ENCODE measurements at places on chromosomes 6 and 20. TPM values are rescaled to one million over a fixed set of nuclear protein-coding genes. Genes with fewer than 3 reads are reported as not detected.

DEFB132 gene
- not detected for total RNA-seq

PEX6 gene
- 27.6 TPM for total RNA-seq

CHRNA4 gene
- total RNA-seq = not detected

GRCh38 chr20:50101887-50102286 is 11.1 kb downstream of the UBE2V1 start:
- H3K4me3 ChIP-seq = no peak overlapping the region
- peaks cover 22% of the 10 kb centered on the region for H3K4me1 ChIP-seq
- H3K36me3 ChIP-seq = peaks cover 17% of the 10 kb centered on the region
- no peaks in the 10 kb centered on the region for H3K27me3 ChIP-seq
- DNase-seq = no peak

DNA sequence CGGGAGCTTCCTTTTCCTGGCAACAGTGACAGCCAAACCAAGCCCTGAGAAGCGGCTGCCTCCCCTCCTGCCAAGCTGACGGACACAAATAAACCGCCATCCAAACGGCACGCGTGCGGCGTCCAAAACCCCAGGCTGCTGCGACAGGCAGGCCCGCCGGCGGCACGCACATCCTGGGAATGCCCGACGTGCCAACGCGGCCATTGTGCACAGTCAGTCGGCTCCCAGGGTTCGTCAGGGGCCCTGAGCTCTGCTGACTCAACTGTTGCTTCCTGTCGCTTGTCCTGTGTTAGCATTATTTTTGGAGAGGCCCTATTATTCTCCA is 6.8 kb downstream of the JAG1 start:
- H3K4me3 ChIP-seq = no peak overlapping the region
- H3K36me3 ChIP-seq = no peaks in the 10 kb centered on the region
- H3K4me1 ChIP-seq = peaks cover 5% of the 10 kb centered on the region

DNA sequence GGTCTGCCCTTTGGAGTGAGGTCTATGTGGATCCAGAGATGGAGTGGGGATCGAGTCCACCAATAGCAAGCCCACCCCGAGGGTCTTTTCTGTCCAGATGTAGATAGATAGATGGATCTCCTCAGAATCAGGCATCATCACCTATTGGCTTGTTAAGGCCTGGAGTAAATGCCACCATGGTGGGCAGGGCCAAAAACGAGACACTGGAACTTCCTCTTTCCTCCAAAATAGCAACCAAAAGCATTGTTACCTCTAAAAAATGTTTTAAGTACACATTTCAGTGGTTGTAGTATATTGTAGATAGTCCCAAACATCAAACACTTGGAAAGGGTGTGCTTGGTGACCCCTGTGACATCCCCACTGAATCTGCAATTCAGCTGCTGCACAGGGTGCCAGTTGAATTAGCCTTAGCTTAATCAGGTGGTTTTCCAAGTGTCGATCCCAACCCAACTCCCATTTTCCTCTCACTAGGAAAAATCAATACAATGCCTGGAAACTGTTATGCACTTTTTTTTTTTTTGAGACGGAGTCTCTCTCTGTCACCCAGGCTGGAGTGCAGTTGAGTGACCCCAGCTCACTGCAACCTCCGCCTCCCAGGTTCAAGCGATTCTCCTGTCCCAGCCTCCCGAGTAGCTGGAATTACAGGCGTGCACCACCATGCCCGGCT is 35.0 kb upstream of the NELFCD start:
- H3K36me3 ChIP-seq = no peaks in the 10 kb centered on the region
- no peaks in the 10 kb centered on the region for H3K4me1 ChIP-seq
- H3K27me3 ChIP-seq = peaks cover 14% of the 10 kb centered on the region
- no peak for DNase-seq
- H3K27ac ChIP-seq = no peak overlapping the region

DNA sequence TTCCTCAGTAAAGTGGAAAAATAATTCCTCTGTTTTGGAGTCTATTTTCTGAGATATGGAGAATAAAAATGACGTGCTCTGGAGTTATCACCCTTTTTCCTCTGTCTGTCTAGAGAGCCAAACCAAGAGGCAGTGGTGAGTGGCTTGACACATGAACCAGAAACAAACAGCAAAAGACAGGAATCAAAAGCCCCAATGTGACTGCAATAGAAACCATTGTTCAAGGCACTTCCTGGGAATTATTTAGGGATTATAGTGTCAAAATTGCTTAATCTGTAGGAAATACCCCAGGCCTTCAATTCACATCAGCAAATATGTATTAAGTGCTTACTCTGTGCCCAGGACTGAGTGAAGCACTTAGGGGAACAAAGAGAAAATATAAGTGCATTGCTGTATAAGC is 560.4 kb upstream of the JAG1 start:
- H3K4me1 ChIP-seq = no peaks in the 10 kb centered on the region
- H3K27ac ChIP-seq = no peak overlapping the region

DNA sequence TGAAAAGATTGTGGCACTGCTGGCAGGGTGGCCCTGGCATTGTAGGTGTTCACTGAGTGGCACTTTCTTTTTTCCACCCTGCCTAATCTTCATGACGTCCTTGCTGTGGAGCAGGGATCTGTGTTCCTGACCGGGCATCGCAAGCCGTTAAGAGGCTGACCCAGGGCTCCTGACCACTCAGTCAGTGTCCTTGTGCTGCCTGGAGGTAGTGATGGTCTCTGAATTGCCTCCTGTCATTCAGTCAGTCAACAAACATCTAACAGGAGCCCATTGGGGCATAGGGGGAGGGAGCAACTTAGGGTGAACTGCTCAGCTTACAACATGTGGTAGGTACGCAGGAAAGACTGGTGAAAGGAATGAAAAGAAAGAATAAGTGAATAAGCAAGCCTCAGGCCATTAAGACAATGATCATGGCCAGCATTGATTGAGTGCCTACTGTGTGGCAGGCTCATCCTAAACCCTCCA is 152.0 kb downstream of the CEBPB start:
- no peaks in the 10 kb centered on the region for H3K36me3 ChIP-seq
- peaks cover 74% of the 10 kb centered on the region for H3K4me1 ChIP-seq
- peak overlapping the region; percentile 59 for H3K27ac ChIP-seq
- no peak overlapping the region for H3K4me3 ChIP-seq
- no peaks in the 10 kb centered on the region for H3K27me3 ChIP-seq

DNA sequence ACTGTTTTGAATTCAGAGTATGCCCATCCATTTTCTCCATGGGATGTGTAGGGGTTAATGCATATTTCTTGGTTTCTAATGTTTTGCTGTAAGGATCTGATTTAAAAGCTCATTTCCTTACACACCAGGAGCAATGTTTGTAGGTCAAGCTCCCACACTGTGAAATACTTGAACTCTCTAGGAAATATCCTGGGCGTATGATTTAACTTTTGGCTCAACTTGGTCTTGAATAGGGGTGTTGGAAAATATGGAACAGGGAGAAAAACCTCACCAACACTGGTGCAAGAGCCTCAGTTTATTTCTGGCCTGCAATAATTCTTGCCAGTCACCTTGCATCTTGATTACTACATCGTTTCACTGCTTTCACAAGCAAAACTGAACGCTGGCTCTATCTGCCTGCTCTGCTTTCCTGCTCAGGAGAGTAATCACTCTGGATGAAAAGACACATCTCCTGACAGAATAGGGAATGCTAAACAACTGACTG is 25.1 kb upstream of the RFPL4B start:
- peaks cover 26% of the 10 kb centered on the region for H3K27me3 ChIP-seq
- H3K36me3 ChIP-seq = no peaks in the 10 kb centered on the region
- H3K4me1 ChIP-seq = no peaks in the 10 kb centered on the region
- H3K27ac ChIP-seq = no peak overlapping the region
- DNase-seq = no peak
- no peak overlapping the region for H3K4me3 ChIP-seq

GRCh38 chr6:42028234-42029061 is 21.9 kb upstream of the TAF8 start:
- H3K36me3 ChIP-seq = peaks cover 36% of the 10 kb centered on the region
- H3K4me1 ChIP-seq = peaks cover 71% of the 10 kb centered on the region
- DNase-seq = no peak

GRCh38 chr6:70980727-70981126 is 23.9 kb upstream of the B3GAT2 start:
- H3K27ac ChIP-seq = no peak overlapping the region
- no peaks in the 10 kb centered on the region for H3K4me1 ChIP-seq
- no peak overlapping the region for H3K4me3 ChIP-seq

Measured in activated naive CD8-positive, alpha-beta T cell treated with anti-CD3 and anti-CD28 coated beads, Interleukin-2, amount 10 ng/mL, durations not matched to agents 7 days and 5 days (primary cell).